D341Med (cell line): ENCODE measurements at places on chromosomes 7 and 10.
A peak's percentile ranks its signal among the peaks of the same experiment; 100 is the strongest.

DNA sequence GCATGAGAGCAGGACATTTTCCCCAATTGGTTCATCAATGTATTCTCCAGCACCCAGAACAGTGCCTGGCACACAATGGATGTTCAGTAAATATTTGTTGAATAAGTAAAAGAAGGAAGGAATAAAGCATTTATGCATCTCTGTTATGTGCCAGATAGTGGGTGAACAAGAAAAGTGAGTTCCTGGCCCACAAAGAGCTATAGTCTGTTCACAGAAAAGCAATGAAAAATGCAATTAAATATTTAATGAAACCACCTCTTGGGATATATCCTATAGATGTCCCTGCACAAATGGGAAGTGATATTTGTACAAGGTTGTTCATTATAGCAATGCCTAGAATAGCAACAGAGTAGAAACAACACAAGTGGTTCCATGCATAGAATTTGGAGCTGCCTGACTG is 2.1 kb downstream of the ABCA13 start:
- no peak for DNase-seq

- DNase-seq, result no peak
These were observed 320.5 kb downstream of the BBS9 start for GRCh38 chr7:33449847-33450246.

DNA sequence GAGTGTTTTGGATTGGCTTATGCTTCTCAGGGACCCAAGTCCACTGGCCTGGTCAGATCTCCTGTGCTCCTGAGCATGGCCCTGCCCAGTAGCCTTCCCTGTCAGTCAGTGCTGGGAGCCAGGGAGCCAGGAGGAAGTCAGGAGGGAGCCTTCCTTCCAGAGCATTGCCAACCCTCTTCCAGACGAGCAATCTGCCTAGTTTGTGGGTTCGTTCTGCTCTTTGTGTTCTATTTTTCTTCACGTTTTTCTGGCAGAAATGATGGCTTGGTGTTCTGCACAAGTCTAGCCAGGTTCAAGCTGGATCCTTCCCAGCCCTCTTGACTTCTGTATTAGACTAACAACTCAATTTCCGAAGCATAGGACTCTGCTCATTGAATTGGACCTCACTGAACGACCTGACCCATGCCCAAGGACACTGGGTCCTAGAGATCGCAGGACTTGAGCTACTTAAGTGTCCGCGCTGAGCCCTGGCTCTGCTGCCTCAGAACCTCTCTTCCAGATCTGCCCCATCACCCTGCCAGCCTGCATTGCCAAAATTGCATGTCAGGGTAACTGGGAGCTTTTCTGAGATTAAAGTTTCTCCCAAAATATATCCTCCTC is 76.2 kb upstream of the MPP7 start:
- no peak for DNase-seq

- no peak for DNase-seq
These were observed 126.5 kb downstream of the CUBN start for GRCh38 chr10:17003151-17003550.

DNA sequence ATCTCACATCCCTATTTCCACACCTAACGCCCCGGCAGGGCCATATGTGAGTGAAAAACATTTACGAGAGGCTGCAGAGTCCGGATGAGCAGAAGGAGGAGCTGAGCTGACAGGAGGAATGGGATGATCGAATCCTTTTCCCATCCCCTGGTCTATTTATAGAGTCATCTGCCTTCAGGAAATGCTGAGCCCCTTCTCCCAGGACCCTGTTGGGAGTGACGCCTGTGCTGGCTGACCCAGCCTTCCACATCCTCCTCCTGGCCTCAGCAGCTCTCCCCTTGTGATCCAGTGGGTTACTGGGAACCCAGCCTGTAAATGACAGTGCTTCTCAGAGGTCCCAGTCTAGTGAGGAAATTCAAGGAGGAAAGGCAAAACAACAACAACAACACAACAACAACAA is 16.6 kb downstream of the DENND2A start:
- no peak for DNase-seq

- peak; percentile 69 for DNase-seq
These were observed 16.3 kb upstream of the INMT start for GRCh38 chr7:30735631-30736030.

- no peak for DNase-seq
These were observed 81.9 kb downstream of the BMPER start for GRCh38 chr7:33986951-33987947.

DNA sequence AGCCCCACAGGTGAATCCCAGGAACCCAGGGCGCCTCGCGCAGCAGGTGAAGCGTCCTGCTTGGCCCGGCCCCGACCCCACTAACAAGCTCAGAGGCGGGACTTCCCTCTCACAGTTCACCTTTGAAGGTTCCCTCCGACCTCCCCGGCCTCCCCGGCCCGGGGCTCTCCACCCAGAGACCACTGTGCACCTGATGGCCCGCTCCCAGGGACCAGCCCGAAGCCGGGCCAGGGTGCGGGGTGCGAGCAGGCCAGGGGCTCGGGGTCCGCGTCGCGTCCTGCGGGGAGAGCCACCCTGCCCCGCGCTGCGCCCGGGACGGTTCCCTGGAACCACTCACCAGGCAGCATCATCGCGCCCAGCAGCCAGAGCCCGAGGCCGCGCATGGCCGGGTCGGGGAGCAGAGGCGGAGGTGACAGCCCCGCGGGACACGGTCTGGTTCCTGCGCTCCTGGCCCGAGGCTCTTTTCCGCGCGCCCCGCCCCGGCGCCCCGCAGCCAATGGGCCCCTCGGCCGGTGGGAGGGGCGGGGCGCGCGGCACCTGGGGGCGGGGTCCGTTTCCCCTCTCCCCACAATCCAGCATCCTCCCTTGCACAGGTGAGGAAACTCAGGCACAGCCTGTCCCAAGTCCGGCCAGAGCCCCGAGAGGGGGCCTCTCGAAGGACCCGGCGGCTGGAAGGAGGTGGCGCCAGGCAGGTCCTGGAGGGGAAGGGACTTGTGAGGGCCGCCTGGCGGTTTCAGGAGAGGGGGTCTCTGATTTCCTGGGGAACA is at the start of gene ADAM8:
Gene ADAM8, minus strand, starts transcription at position 434 of the 767 bp plus-strand sequence. Its CDS starts 51 bp downstream, at position 383.
- peak; percentile 53 for DNase-seq

DNA sequence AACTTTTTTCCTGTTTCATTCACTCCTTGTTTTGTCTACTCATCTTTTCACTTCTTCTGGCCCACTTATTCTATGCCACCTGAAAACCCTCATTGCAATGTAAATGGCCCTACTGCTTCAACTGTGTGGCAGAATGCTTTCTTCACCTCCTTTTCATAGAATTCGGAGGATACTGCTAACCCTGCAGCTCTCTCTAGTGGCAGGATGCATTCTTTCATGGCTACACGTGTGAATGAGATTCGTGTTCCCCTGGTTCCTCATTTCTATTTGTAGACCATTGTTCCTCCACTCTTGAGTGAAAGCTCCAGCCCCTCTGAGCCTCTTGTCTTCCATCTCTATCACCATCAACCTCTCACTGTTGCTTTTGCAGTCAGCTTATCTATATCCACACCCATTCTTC is 20.9 kb upstream of the CYP26C1 start:
- DNase-seq, result no peak

- no peak for DNase-seq
These were observed 153.4 kb upstream of the FEZF1 start for GRCh38 chr7:122457969-122458368.
